Activated CD4-positive, CD25-positive, alpha-beta regulatory T cell (primary cell): ENCODE measurements at places on chromosomes 1 and 21.

- no peak for DNase-seq
These were observed 150.8 kb downstream of the NR5A2 start for GRCh38 chr1:200178340-200178739.

GRCh38 chr1:225885336-225885735, 3.2 kb upstream of the TMEM63A start:
- no peak for DNase-seq

- no peak for DNase-seq
These were observed 926.6 kb downstream of the LTN1 start for GRCh38 chr21:28066076-28066475.

DNA sequence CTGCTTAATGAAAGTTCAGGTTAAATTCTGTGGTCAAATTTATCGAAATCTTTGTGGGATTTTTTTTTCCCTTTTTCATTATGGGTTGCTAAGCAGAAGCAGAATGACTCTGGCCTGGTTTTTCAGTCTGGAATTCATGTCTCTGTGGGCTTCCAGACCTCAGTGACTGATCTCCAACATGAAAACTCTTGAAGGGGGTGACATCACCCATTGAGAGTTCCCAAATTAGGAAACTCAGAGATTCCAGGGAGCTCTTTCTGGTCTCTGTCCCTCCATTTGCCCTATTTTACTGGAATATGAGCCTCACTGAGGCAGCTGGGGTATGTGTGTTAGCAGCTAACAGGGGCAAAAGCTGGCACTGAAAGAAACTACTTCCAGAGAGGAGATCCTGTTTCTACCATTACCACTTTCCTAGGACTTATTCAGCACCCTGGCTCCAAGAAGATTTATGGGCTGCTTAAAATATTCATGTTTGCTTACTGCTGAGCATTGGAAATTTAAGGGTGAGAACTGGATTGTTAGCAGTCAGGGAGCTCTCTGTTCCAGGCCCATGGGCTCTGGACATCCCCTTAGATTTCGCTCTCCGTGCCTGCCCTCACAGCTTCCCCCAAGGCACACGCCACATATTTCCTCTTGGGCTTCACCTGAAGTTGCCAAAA, 203.4 kb upstream of the SPAG17 start:
- DNase-seq: no peak

DNA sequence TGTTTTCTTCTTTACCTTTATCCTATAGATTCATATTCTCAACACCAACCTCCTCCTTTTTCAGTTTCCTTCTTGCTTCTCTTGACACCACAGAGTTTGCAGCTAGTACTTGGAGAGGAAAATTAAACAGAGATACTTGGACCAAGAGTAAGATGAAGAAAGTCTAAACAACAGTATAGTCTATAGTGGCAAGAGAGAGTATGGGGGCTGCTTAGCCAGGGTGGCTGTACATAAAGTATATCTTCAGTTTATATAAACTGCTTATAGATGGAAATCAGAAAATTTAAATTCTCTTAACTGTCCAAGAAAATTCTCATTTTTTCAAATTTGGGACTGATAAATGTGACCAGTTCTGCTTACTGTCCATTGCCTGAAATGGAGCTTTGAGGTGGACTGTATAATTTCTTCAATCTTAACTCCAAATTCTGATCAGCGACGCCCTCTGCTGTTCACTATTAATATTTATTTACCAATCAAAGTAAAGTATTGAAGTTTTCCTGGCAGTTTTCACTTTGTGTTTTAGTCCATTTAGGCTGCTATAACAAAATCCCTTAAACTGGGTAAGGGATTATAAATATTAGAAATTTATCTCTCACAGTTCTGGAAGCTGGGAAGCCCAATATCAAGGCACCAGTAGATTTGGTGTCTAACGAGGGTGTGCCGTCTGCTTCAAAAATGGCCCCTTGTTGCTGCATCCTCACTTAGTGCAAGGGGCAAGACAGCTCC, 14.8 kb upstream of the METTL18 start:
- DNase-seq: no peak

DNA sequence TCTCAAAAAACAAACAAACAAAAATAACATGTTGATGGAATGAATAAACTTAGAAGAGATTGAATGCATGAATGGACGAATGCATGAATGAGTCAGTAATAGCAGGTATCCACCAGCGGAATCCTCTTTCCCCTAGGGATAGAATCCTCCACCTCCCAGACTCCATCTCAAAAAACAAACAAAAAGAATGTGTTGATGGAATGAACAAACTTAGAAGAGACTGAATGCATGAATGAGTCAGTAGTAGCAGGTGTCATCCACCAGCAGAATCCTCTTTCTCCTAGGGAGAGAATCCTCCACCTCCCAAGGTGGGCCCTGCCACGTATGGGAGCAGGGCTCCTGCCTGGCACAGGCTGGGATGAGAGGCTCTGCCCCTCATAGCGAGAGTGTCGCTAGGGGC, 26.8 kb upstream of the RNF19B start:
- no peak for DNase-seq

GRCh38 chr1:30763651-30764248, 6.2 kb upstream of the LAPTM5 start:
- no peak for DNase-seq

- DNase-seq: no peak
These were observed 43.7 kb upstream of the MTR start for GRCh38 chr1:236751385-236751784.

GRCh38 chr1:178192686-178193085, 98.8 kb downstream of the RASAL2 start:
- no peak for DNase-seq

GRCh38 chr1:161718559-161719324, 2.6 kb upstream of the FCRLB start:
- no peak for DNase-seq

DNA sequence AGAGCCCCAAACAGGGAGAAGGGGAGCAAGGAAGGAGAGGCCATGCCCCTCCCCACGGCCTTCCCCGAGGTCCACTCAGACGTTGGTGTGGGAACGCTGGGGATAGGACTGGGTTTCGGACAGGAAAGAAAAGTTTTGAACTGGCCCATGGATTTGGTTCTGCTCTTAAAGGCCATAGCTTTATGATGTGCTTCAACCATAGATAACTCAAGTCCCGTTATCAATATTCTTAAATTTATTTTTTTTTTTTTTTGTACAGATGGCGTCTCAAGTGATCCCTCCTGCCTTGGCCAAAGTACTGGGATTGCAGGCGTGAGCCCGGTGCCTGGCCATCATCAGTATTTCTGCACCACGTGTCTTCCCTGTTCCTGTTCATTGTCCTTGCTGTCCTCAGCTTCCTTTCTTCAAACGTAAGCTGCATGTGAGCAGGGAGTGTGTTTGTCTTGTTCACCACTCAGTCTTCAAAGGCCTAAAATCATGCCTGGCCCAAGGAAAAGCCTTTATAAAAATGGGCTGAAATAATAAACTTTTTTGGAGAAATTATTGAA, 820 bp upstream of the KRTAP10-1 start:
- no peak for DNase-seq

DNA sequence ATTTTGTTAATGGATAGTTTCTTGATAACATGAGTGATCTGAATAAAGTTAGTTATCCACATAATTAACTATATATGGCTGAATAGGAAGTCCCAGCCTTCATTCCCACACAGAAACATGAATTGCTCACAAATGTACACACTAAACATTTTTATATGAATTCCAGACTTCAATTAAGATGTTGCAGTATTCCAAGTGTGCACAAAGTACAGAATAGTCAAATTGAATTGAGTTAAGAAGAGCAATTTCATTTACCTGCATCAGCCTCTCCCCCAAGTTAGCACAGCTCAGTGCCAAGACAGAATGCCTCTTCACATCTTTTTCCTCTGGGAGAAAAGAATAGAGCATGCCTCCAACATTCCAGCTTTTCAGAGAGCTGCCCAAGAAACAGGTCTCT, 207.0 kb upstream of the SAMSN1 start:
- no peak for DNase-seq

DNA sequence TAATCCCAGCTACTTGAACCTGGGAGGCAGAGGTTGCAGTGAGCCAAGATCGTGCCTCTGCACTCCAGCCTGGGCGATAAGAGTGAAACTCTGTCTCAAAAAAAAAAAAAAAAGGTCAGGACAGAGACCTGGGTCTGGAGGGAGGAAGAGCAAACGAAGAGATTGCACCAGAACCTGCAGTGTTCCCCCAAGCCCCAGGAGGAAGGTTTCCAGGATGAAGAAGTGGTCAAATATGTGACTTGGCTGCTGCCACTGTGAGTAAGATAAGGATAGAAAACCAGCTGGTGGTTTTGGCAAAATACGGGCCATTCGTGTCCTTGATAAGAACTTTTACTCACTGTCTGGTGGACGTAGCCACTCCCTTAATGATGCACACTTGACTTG, 42.2 kb downstream of the CLDN14 start:
- no peak for DNase-seq

DNA sequence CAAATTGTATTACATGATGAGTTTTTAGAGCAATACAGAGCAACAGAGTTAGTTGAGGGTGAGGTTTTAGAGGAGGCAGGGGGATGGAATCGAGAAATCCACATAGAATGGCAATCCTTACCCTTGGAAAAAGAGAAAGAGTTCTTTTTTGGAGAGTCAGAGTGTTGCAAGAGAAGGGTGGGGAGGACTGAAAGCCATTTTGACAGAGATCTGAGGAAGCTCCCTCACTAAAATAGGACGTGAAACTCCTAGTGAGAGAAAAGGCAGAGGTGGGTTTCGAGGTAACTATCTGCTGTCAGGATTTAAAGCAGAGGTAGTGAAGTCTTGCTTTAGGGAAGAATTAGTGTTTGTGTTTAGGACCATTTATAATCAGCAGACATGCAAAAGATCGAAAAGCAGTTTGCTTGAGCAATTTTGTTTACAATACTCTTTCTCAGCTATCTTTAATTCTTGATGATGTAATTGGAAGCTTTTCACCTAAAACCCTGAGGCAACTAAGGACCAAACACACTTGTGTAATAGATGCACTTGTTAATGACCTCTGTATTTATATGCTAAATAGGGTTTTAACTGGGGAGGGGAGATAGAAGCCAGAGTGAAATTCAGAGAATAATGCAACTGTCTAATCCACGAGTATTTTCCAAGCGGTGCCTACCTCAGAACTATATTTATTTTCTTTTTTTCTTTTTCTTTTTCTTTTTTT, 20.0 kb downstream of the ADAMTS5 start:
- DNase-seq: no peak
